Osteocyte (in vitro differentiated cells): ENCODE measurements at places on chromosomes 16 and 17.
A peak's percentile ranks its signal among the peaks of the same experiment; 100 is the strongest.

GRCh38 chr16:85753976-85754375 is 3.1 kb upstream of the C16orf74 start:
- DNase-seq = no peak

- no peak for DNase-seq
Observed at GRCh38 chr16:83717308-83717707, 90.5 kb upstream of the HSBP1 start.

- no peak for DNase-seq
Observed at GRCh38 chr17:17919169-17920107, 52.8 kb downstream of the TOM1L2 start.

DNA sequence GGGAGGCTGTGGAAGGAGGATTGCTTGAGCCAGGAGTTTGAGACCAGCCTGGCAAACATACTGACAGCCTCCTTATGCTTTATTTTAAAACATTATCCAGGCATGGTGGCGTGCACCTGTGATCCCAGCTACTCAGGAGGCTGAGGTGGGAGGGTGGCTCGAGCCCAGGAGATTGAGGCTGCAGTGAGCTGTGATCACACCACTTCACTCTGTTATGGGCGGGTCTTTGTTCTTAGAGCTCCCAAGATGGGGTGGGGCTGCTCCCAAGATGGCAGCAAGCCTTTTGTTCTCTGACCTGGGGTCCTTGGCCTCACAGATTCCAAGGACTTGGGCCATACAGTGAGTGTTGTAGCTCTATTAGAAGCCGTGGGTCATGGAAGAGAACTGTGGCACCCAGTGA is 26.1 kb upstream of the ST6GALNAC2 start:
- no peak for DNase-seq

- no peak for DNase-seq
Observed at GRCh38 chr16:491220-491919, 36.1 kb upstream of the CAPN15 start.

DNA sequence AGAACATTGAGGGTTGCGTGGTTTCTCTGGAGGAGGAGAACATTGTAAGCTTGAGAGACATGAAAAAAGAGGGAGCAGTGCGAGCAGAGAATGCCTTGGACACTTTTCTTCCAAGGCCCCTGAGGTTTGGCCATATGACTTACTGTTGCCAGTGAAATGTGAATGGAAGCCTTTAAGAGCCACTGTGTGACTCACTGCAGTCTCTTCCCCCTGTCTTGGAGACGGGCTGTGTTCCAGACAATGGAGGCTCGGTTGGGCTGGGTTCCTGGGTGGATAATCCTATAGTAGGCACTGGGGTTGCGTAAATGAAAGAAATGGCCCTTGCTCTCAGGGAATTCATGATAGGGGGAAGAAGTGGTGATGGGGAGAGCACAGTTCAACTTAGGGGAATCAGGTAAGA is 75.5 kb downstream of the SHISA9 start:
- DNase-seq = no peak

GRCh38 chr17:5283571-5284315 is 1.7 kb downstream of the RABEP1 start:
- DNase-seq = no peak

- no peak for DNase-seq
Observed at GRCh38 chr16:86665319-86665675, 86.9 kb downstream of the FOXL1 start.

DNA sequence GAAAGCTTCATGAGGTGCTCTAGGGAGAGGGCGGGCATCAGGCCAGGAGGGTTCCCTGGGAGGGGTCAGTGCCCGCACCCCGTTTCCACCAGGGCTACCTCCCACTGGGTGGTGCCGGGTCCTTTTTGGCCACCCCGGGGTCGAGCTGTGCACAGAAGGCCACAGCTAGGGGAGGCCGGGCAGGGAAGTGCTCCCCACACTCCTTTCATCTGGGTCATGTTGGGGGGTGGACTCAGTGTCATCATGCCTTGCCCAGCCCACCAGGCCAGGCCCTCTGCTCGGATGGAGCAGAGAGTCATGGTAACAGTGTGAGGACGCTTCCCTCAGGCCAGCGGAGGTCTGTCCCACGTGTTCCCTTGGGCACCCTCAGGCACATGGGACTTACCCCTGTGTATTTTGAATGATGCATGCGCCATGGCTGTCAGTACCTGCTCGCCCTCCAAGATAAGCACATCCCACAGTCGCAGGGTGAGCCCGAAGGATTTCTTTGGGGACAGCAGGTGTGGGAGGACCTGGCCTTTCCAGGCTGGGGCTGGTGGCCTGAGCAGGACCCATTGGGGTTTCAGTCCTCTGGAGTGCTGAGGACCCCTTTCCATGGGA is 46.4 kb downstream of the TNFRSF13B start:
- DNase-seq = no peak

DNA sequence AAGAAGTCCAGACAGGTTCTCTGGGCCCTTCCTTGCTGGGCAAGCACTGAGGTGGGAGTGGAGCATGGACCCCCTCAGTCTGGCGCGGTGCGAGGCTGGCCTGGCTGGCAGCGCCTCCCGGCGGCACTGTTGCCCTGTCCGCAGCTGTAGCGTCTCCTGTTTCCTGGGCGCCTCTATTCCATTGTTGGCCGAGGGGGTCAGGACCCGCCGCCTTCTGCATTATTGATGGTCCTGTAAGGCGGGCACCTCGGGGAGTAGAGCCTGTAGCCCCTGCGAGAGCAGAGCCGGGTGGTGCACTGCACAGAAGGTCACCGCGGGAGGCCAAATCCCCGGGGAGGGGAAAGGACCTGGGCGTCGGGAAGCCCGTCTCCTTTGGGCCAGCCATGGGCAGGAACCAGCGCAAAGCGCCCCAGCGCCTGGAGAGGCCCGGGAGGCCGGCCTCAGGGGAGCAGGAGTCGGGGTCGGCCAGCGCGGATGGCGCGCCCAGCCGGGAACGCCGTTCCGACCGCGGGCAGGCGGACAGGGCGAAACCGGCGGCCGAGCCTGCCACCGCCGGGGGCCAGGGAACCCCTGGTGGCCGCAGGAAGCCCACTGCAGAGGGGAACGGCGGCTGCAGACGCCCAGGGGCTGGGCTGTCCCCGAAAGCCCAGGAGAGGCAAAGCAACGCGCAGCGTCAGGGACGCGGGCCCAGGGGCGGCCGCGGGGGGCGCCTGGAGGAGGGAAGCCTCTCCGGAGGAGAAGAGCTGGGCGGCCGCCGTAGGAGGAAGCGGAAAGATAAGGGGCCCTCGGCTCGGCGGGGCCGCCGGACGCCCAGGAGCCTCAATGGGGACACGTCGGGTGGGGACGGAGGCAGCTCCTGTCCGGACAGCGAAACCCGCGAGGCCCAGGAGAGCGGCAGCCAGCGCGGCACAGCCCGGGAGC is at the start of gene MYO15B:
TSS of gene MYO15B (plus strand) at position 126 of the 921 bp plus-strand sequence. CDS start at position 384, 258 bp downstream.
- no peak for DNase-seq

- DNase-seq = no peak
Observed at GRCh38 chr16:3087243-3088235, 11.6 kb downstream of the ZSCAN10 start.

DNA sequence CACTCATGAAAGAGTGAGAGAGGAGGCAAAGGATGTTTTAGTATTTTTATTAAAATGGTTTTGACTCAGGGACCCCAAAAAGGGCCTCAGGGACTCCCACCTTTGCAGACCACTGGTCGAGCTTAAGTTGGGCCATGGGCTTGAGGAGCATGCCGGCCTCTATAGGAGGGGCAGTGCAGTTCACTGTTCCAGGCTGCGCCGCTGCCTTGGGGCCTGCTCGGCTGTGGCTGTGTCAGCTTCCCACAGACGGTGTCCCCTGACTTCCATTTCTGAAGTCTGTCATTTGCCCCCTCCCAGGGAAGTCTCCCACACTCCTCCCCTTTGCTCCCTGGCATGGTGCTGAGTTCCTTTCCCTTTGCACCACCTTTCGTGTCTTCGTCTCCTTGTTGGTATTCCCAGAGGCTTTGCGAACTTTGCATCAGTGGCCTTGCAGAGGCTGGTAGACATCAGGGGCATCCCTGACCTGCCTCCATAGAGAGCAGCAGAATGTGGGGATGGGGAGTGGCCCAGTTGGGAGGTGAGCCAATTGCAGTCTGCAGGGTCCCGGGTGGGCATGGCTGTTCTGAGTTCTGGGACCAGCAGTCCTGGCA is 17.1 kb downstream of the MPRIP start:
- no peak for DNase-seq

DNA sequence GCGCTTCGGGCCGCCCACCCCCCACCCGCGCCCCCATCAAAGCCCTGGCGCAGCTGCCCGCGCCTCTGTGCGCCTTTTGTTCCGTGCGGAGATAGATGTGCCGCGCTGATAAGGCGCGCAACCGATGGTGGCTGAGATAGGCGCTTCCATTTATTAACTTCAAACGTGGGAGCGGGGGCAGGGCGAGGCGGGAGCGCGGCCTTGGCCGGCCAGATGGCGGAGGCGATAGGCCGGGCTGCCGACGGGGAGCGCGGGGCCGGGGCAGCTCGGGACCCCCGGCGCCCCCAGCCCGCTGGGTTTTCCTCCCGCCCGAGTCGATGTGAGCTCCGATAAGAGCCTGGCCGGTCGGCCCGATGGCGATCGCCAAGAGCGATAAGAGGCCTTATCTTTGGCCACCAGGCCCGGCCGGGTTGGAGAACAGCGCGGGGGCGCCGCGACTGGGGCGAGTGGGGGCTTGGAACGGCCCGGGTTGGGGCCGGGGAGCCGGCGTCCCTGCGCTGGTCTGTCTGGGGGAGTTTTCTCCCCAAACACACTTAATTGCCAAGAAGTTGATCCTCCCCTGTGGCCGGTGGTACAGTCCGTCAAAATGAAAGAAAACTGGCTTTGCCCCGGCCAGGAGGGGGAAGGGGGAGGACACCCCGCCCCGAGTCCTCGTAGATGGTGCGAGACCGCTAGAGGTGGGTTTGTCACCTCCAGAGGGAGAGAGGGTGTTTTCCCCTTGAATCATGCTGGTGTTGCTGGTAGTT is 2.7 kb downstream of the ZFPM1 start:
- DNase-seq = no peak

GRCh38 chr16:50526249-50526648 is 21.9 kb upstream of the NKD1 start:
- peak; percentile 66 for DNase-seq

- peak; percentile 59 for DNase-seq
Observed at GRCh38 chr17:36524428-36524876, 10.2 kb downstream of the MYO19 start.

DNA sequence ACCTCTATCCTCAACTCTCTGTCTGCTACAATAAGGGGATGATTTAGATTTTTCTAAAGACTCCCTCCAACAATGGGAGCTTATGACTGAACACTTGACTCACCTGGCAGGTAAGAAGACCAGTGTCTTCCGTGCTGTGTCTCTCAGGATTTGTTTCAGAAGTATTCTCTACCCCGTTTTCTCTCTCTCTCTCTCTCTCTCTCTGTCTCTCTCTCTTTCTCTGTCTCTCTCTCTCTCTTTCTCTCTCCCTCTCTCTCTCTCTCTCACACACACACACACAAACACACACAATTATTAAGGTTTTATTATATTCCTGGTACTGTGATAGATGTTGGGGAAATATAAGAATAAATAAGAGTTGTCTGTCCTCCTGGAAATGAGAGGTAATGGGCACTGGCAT is 263.9 kb downstream of the TOX3 start:
- DNase-seq = no peak

- no peak for DNase-seq
Observed at GRCh38 chr16:19374402-19374801, 43.3 kb upstream of the TMC5 start.
